ENCODE measurements at places on chromosomes 3 and 15.
A peak's percentile ranks its signal among the peaks of the same experiment; 100 is the strongest.

DNA sequence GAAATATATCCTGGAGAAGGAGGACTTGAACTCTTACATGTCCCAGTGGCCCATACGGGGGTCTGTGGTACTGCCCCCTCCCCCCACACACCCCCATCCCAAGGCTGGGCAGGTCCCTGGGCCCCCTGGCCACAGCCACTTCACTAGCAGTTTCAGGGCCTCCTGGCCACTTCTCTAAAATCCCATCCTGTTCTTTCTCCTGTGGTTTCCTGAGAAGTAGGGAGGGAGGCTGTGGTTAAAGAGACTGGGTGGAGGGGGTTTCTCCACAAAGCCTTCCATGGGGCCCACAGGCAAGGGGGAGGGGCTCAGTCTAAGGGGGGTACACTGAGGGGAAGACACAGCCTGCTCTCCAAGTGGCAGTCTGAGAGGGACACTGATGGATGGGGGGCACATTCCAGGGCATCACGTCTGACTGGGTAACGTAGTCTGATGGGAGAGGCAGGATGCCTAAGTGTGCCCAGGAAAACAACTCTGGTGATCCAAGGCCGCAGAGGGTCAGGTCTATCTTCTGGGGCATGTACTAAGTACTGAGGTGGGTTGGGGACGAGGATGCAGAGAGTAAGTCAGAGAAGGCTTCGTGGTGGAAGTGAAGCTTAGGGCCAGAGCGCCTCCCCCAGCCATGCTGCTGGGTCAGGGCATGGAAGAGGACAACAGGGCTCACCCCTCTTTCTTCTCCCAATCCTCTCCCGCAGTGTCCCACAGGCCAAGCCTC, 48.0 kb upstream of the C15orf39 start:
- DNase-seq: peak; percentile 82

DNA sequence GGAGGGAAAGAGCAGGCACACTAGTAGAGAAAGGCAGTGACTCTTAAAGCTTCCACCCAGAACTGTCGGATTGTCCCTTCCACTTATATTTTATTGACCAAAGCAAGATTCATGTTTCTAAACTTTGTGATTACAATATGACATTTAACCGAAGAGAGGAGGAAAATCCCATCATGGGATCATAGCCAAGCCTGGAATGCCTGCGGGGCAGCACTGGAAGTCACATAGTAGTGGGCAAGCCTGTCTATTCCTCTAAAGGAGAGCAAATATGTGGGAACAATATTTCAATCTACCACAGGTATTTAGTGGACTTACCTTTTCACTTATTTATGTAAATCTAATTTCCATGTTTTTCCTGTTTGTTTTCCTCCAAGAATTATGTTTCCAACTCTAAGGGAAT, 3.8 kb upstream of the TMOD3 start:
- no peak for DNase-seq

GRCh38 chr3:162765524-162765923, 1268.9 kb downstream of the OTOL1 start:
- no peak for DNase-seq

GRCh38 chr3:94735354-94735753, 672.5 kb downstream of the NSUN3 start:
- DNase-seq: no peak

GRCh38 chr15:39672666-39673065, 91.8 kb downstream of the THBS1 start:
- no peak for DNase-seq

DNA sequence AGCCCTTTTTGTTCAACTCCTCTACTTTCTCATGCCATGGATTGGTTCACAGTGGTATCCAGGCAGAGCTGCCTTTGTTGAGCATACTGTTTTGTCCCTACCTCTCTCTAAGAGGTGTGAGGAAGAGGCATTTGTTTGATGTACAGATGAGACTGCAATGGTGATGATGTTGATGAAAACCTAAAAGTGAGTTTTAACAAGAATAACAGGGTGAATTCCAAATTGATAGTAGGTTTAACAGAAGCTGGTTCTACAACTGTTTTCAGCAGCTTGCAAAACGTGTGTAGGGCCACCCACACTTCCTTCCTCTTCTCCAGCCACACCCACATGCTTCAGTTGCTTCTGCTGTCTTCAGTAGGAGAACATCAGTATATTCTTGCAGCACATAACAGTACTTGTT, 10.2 kb downstream of the SNRK start:
- DNase-seq: peak; percentile 97

- no peak for DNase-seq
These were observed 43.3 kb upstream of the SLCO2A1 start for GRCh38 chr3:134072881-134073582.

DNA sequence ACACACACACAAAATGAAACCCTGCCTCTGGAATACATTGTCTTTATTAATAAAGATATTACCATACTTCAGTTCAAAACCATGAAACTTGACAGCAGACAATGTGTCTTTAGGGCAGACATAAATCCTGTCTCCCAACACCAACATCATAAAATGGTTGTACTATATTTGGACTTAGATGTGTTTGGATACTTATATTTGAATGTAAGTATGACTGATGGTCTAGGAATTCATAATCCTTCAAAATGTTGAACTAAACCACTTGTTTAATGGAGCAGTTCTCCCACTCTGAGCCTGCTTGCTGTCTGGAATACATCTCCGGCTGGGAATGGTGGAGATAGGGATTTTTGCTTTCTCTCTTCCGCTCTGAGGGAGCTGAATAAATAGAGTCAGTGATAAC, 10.6 kb downstream of the FBN1 start:
- DNase-seq: no peak

DNA sequence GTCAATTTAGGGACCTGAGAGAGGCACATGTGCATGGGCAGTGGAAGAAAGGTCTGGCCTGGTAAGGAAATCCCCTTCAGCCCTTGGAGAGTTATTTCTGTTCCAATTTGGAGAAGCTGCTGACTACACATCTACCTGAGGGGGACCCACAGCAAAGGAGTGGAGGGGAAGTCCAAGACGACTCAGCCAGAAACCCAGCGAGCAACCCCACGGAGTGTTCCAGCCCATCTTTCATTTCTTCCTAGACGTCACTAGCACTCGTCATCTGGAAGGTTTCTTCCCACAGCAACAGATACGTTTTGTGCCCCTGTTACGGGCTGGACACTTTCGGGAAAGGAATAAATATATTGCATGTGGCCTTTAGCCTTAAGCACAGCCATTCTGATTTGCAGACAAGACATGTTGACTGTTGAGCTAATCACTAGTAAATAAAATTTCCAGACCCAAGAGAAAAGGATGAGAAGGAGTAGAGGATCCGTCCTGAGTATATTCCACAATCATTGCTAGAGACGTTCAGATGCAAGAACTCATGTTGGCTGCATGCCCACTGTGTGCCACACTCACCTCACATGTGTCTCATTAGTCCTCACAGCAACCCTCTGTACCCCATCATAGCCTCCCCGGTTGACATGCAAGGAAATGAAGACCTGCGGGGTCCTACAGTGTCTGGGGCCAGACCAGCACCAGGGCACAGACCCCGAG, 7.8 kb upstream of the FAM174B start:
- DNase-seq: no peak

DNA sequence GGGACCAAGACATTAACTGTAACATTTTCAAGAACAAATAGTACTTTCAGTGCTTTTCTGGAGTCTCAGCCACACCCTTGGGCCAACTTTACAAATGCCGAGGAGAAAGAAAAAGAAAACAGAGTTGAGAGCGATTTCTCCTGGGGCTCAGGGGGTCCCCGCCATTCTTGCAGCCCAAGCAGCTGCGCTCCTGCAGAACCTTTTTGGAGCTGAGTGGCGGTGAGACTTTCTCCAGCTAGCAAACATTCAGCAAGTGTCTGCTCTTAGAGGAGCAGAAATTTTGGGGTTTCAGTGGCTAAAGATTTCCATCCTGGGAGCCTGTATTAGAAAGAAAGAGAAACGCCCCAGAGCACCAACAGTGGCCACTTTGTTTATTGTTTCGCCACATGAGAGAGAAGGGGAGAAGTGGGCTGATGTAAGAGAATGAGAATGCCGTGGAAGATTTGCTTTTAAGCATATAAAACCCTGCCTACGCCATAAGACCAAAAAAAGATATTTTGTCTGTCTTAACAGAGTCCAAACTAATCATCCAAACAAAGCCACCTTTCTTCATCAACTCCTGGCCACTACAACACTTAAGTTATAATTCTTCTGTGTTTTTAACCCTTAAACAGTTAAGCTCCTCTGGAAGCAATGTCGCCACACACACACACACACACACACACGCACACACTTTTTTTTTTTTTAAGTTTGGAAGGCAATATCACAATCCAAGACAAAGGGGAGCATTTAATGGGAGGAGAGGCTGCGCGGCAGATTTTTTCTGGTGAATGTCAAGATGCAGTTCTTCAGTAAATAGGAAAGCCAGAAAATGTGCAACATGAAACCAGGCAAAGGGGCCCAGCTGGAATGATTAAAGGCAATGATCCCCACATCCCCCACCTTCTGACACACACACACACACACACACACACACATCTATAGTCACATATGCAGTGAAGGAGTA, 19.2 kb downstream of the EID1 start:
- no peak for DNase-seq

GRCh38 chr3:67515778-67516177, 138.6 kb downstream of the SUCLG2 start:
- no peak for DNase-seq

DNA sequence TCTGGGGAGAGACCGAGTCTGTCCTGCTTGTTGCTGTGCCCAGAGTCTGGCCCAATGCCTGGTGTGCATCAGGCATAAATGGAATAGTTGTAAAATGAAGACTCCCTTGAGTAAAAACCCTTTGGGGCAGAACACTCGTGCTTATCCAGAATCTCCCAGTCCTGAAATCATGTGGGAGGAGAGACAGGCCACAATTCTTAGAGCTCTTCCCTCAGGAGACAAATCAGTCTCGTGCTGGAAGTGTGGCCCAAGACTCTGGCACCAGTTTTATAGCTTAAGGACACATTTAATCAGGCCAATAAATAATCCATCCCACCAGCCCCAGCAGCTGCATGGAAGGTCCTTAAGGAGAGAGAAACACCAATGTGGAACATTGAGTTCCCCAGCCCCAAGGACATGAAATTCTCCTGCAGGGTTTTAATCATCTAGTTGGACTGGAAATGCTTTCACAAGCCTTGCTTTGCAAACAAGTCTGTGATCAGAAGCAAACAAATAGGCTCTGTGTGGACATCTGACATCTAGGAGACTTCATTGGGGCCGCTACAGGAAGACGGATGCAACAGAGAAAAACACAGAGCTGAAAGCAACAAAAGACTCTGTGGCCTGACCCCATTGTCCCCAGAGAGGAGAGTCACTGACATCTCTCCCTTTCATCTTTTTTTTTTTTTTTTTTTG, 70.4 kb downstream of the LSM3 start:
- DNase-seq: no peak

DNA sequence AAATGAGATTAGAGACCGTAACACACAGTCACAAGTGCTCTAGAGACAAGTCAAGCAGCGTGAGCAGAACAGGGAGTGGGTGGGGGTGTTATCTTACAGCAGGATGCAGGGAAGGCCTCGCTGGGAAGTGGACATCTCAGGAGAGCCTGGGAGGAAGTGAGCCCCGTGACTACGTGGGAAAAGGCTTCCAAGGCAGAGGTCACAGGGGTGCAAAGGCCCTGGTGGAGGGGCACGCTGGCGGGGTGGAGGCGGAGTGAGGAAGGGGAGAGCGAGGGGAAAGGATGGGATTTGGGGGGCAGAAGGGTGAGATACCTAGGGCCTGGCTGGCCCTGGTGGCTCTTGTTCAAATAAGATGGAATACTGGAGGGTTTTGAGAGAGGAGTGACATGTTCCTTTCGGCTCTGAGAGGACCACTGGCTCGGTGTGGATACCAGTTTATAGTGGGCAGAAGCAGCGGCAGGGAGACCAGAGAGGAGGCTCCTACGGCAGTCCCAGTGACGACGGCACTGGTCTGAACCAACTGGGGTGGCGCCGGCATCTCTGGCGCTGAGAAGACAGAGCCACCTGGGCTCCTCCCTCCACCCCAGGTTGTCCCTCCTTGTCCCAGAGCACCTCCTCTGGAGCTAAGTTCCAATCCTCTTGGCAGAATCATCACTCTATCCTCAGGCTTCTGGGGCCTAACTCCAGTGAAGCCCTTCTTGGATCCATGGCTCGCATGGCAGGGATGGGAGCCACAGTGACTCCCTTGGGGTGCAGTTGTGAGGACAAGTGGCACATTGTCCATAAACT, 266.2 kb upstream of the LYSMD4 start:
- DNase-seq: no peak

GRCh38 chr3:57029383-57029782, 31.1 kb upstream of the SPATA12 start:
- DNase-seq: no peak

DNA sequence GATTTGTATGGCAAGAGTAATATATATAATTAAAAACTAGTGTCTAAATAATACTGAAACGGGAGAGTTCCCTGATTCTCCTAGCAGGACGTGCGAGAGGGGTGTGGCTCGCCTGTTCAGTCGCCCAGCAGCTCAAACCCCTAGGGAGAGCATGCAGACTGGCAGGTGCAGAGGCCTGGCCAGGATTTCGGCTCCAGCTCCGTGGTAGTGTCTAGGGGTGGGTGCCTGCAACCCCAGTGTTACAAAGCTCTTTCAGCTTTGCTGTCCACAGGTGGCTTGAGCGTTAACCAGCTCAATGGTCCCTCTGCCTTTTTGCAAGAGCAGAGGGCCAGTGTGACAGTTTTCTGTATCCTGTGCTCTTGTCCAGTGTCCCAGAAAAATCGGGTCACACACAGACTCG, 226.6 kb downstream of the ALCAM start:
- no peak for DNase-seq

DNA sequence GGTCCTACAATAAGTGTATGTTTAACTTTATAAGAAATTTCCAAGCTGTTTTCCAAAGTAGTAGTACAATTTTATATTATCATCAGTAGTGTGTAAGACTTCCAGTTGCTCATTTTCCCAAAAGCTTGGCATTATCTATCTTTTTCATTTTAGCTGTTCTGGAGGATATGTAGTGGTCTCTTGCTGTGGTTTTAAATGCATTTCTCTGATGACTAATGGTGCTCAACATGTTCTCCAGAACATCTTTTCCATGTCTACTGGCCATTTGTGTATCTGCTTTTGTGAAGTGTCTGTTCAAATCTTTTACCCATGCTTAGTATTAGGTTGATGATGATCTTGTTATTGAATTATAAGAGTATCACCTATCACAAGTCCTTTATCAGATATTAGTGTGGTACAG, 13.3 kb downstream of the BCL2A1 start:
- DNase-seq: no peak

- DNase-seq: no peak
These were observed 76.4 kb downstream of the GAP43 start for GRCh38 chr3:115699706-115700105.

DNA sequence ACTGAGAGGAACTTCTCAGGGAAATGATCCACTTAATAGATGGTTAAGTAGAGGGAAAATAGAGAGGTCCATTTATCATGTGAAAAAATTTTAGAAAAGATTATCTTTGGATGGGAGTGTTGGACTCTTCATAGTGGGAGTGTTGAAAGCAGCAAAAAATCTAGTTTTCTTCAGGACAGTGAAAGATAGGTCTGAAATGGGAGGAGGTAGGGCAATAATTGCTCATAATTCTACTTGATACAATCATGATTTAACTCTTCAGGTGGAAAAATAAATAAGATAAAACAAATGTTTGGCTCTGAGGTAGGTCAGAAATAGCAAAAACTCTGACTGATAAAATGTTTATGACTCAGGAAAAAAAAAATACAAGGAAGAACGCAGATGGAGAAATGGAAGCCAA, 144.1 kb upstream of the DPH6 start:
- DNase-seq: no peak

GRCh38 chr15:42456971-42457370, 34.0 kb downstream of the ZNF106 start:
- DNase-seq: no peak
